Aorta (tissue), 5 donors: ENCODE measurements at places on chromosomes 4 and X. TPM values are rescaled to one million over a fixed set of nuclear protein-coding genes. Genes with fewer than 3 reads are reported as not detected.

The DRD5 gene
- total RNA-seq = not detected

GRCh38 chrX:129717892-129718291 is 20.9 kb upstream of the XPNPEP2 start:
- H3K4me3 ChIP-seq = no peak overlapping the region
- no peaks in the 10 kb centered on the region for H3K4me1 ChIP-seq
- no peaks in the 10 kb centered on the region for H3K36me3 ChIP-seq
- DNase-seq = peak; percentile 81
- H3K27ac ChIP-seq = no peak overlapping the region

GRCh38 chrX:112874175-112874574 is 33.5 kb upstream of the AMOT start:
- H3K4me1 ChIP-seq = no peaks in the 10 kb centered on the region
- no peak overlapping the region for H3K4me3 ChIP-seq
- DNase-seq = no peak
- no peaks in the 10 kb centered on the region for H3K36me3 ChIP-seq

DNA sequence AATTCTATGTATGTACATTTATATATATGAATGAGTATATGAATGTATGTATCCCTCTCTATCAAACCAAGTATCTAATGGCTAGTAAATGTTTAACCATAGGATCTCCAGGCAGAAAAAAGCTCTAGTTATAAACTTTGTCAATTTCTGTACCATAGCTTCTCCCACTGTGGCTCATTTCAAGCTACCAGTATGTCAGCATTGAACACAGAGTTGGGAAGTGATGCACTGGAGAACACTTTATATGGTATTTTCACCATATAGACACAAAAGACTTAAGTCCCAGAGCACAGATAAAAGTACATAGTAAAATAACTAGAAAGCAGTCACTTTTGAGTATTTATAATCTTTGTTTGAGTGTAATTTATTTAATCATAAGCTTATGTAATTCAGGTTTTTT is 53.9 kb upstream of the ATP8A1 start:
- DNase-seq = no peak
- H3K4me3 ChIP-seq = no peak overlapping the region
- H3K36me3 ChIP-seq = no peaks in the 10 kb centered on the region
- H3K27ac ChIP-seq = no peak overlapping the region
- H3K4me1 ChIP-seq = no peaks in the 10 kb centered on the region

DNA sequence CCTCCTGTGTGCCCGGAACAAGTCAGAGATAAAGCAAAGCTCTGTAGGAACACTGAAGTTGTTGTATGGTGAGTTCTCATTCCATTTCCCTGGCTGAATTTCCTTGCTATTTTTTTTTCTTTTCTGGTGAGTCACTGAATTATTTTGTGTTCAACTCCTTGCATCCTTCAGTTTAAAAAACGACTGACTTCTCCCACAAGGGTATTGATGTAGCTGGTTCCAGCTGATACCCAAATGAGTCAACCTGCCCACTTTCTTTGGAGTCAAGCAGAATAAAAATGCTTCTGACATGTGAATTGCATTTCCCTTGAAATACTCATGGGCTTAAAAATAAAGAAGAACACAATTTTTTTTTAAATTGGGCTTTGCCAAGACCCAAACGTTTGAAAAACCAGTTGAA is 85.5 kb downstream of the SHOX start:
- H3K27ac ChIP-seq = no peak overlapping the region
- no peak overlapping the region for H3K4me3 ChIP-seq
- no peaks in the 10 kb centered on the region for H3K36me3 ChIP-seq
- no peak for DNase-seq

- no peak overlapping the region for H3K27ac ChIP-seq
- no peak for DNase-seq
- no peaks in the 10 kb centered on the region for H3K4me1 ChIP-seq
- H3K4me3 ChIP-seq = no peak overlapping the region
- no peaks in the 10 kb centered on the region for H3K27me3 ChIP-seq
These were observed 22.8 kb downstream of the FRAS1 start for GRCh38 chr4:78079726-78080430.

DNA sequence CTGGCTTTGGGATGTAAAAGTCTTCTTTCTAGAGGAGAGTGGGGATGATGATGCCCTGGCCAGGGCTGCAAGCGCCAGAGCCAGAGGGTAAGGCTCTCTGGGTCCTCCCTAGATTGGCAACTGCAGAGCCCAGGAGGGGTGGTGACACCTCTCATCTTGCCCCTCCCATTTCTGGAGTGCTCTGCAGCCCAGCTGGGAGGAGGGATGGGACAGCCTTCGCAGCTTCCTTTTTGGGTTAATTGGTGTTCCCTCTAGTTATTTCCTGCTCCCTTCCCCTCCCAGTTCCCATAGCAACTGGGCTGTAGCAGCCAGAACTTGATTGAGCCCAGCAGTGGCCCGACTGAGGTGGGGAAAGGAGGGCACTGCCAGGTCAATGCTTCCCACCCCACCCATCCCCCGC is 19.2 kb downstream of the NALF2 start:
- H3K36me3 ChIP-seq = no peaks in the 10 kb centered on the region
- H3K27me3 ChIP-seq = no peaks in the 10 kb centered on the region
- H3K27ac ChIP-seq = no peak overlapping the region
- DNase-seq = no peak
- H3K4me3 ChIP-seq = no peak overlapping the region

DNA sequence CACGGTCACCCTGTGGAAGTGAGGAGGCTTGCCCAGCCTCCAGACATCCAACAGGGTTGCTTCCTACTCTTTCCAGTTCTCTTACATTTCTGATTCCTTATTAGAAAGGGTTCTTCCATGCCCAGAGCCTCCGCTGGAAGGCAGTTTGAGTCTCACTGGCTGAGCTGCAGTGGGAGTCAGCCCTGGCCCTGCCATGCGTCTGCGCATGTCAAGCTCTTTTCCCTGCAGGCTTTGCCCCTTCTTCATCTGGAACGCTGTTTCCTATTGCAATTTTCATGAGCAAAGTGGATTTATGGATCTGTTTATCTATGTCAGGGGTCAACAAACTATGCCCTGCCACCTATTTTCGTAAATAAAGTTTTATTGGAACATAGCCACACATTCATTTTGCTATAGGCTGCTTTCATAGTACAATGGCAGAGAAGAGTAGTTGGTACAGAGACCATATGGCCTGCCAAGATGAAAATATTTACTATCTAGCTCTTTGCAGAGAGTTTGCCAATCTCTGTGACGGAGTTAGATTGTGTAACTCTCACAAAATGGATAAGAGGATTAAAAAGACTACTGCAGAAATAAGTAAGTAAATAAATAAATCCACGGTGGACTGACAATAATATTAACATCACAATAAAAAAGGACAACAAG is 3.9 kb upstream of the CHRNA9 start:
- no peaks in the 10 kb centered on the region for H3K27me3 ChIP-seq
- H3K4me3 ChIP-seq = no peak overlapping the region
- H3K27ac ChIP-seq = no peak overlapping the region
- H3K4me1 ChIP-seq = no peaks in the 10 kb centered on the region

DNA sequence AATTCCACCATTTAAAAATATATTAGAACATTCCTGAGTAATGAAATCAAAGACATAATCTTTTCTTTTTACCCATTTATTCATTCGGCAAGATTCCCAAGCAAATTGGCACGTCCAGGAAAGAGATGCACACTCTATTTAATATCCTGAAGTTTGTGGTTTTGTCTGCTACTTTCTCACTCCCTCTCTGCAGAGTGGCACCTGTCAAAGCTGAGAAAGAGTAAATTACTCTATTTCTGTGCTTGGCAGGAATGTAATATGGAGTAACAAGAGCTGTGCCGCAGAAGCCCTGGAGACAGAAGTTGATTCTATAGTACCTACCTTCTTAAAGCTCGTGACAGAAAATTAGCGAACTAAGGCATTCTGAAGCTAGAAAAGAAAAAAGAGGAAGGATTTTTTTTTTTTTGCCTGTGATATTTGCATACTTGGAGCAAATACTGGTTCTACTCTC is 5.5 kb downstream of the GSTCD start:
- H3K27me3 ChIP-seq = no peaks in the 10 kb centered on the region
- peak overlapping the region; percentile 31 for H3K4me3 ChIP-seq
- H3K4me1 ChIP-seq = peaks cover 1% of the 10 kb centered on the region
- H3K36me3 ChIP-seq = no peaks in the 10 kb centered on the region
